ENCODE measurements at places on chromosomes 3 and 15. TPM values are rescaled to one million over a fixed set of nuclear protein-coding genes. Genes with fewer than 3 reads are reported as not detected.

The RLBP1 gene
- not detected for total RNA-seq

The RTP4 gene
- total RNA-seq = 0.11 TPM

The CLEC3B gene
- total RNA-seq = 0.75 TPM

The IQCH gene
- total RNA-seq = 6.9 TPM

DNA sequence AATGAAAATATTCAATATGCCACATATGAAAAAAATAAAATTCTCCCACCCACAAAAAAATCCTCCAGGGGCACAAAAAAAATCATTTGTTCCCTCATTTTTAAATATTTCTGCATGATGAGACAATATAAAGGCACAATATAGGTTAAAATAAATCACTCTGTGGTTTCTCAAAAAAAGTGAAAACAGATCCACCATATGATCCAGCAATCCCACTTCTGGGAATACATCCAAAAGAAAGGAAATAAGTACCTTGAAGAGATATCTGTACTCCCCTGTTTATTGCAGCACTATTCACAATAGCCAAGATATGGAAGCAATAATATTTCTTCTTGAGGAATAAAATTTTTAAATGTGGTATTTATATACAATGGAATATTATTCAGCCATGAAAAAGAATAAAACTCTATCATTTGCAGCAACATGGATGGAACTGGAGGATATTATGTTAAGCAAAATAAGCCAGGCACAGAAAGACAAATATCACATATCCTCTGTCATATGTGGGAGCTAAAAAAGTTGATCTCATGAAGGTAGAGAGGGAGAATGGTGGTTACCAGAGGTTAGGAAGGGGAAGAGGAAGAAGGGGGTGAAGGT, 1.5 kb downstream of the ATP8B4 start:
- DNase-seq = no peak

DNA sequence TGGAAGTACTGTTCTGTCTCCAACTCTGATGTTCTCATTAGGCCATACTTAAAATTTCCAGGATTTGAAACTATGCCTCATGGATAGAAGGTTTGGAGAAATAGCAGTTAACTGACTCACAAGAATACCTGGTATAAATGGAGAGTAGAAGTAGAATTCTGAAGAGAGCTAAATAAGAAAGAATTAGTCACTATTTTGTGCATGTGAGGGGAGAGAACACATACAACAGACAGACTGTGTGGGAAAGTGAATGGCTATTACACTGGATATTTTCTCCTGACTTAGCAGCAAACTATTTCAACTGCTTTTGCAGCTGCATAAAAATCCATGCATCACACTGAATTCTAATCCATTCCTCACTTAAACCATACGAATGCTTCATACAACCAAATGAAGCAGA, 71.3 kb downstream of the C3orf70 start:
- DNase-seq = peak; percentile 28

- peak; percentile 82 for DNase-seq
Observed at GRCh38 chr3:10192953-10193691, 28.4 kb downstream of the IRAK2 start.

GRCh38 chr15:99917252-99917651, 184.0 kb upstream of the LYSMD4 start:
- DNase-seq = no peak

Data from myocyte (in vitro differentiated cells).